ENCODE measurements at places on chromosomes 3 and 15.
A peak's percentile ranks its signal among the peaks of the same experiment; 100 is the strongest.

DNA sequence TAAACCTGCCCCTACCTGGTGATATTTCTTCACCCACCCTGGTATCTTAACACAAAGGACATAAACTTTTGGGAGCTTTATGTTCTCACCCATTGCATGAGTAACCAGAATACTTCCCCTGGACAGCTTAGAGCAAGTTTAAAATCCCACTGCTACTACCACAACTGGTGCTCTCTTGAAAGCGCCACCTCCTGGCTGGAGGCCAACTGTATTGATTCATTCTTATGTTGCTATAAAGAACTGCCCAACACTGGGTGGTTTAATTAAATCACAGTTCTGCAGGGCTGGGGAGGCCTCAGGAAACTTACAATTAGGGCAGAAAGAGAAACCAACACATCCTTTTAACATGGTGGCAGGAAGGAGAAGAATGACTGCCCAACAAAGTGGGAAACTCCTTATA lies 592.4 kb downstream of the EPHA3 start:
- DNase-seq = no peak

DNA sequence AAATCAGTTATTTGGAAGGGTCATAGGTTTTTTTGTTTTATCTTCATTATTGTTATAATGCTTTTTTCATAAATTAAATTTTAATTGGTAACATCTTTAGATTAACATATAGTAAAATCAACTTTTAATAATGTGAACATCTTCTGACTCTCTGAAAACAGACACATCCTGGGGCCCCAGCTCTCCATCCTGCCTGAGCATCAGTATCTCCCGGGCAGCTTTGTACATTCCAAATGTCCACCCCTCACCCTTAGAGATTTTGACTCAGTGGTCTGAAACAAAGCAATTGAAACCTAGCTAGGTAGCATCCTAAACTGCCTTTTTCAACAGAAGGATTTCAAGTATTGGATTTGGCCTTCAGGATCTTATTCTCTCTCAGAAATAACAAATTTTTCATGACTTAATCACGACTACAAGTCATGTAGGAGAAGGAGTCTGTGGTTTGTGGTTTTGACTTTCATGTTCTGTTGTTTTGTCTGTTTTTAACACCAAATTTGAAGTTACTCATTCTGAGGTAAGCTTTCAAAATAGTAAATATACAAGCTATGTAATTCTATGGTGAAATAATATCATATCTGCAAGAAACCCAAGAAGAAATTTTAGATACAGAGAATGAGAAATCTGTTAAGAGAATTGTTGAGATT lies 147.3 kb upstream of the UBE2E2 start:
- no peak for DNase-seq

GRCh38 chr3:66598168-66598567 lies 97.3 kb upstream of the LRIG1 start:
- DNase-seq = no peak

DNA sequence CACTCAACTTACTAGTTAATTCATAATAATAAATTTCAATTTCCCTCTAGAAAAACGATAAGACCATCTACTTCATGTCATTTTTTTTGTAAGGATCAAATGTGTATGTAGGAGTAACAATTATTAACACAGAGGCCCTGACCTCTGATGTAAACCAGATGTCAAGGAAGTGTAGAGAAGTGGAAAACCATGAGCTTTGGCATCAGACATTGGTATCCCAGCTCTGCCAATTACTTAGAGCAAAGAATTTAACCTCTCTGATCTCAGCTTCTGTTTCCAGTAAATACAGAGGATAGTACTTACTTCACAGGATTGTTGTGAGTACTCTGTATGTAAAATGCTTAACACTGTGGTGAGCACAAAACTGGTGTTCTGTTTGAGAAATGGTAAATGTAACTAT lies 17.5 kb downstream of the AQR start:
- DNase-seq = no peak

GRCh38 chr15:80550219-80550907 lies 144.7 kb upstream of the ABHD17C start:
- DNase-seq = no peak

GRCh38 chr15:100114100-100114499 lies 227.7 kb downstream of the ADAMTS17 start:
- no peak for DNase-seq

DNA sequence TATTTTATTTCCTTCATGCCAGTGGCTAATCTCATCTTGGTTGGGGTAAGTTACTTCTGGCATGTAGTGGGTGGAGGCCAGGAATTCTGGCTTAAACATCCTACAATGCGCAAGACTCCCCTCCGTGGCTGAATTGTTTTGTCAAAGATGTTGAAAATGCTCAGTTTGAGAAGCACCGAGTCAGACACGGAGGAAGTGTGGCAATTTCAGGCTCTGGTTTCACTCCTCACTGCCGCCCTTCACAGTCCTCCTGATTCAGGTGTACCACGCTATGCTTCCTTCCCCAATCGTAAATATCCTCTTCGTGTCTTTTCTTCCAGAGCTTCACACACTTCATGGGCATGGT lies 150.7 kb downstream of the OPA1 start:
- DNase-seq = no peak

DNA sequence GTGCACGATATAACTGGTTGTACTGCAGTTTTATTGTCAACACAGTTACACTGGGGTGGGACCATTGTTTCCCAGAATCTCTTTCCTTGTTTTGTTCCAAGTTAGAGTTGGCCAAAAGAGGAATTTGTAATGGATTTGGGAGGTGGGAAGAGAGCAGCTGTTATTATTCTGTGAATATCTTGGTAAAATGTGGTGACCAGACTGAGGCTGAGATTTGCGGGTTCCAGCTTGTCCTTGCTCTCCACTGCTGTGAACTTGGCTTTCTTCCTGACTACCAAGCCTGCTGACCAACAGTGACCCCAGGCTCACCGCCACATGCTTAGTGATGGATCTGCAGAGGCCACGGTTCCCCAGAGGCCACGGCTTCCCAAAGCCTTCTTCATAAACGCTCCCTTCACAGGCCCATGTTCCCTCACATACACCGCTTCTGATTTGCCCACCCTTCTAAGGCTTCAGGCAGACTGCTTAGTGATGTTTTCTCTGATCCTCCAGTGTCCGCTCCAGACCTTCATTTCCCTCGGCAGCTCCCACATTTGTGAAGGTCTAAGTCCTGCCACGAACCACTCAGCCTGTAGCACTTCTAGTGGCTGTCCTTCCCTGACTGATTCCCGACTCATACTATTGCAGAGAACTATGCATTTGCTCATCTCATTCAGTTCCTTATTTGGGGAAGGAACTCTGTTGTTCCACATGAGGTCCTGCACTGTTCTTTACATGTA lies 525.5 kb upstream of the RGMA start:
- no peak for DNase-seq

DNA sequence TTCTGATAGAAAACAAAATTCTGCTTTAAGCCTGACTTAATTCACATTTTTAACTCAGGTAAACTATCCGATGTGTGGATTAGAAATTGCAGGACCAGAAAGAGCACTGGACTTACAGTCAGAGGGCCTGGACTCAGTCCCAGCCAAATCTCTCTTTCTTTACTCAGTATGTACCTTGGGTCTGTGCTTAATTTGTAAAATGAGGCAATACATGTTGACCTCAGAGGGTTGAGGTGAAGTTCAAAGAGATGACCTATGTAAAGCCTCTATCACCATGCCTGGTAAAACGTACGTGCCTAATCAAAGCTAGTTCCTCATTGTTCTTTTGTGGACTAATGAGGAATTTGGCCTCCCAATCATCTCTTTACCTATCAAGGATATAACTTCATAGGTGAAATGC lies 1.9 kb upstream of the BCL2A1 start:
- DNase-seq = no peak

- no peak for DNase-seq
Observed at GRCh38 chr3:143002083-143002712, 828 bp downstream of the U2SURP start.

DNA sequence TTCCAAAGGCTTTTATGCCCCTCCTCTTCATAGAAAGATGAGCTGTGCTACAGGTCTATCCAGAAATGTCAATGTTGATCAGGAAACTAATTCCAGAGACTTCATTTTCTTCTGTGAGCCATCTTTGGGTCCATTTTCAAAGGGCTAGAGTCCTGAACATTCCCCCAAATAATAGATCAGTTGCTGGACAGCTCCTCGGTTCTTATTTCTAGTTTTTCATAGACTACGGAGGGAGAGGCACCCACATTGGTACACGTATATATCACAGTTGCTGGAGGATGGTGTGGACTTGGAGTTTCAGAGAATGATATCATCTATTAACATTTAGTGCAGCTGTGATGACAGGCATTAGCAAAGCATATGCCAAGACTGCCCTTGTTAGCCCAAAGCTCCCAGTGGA lies 59.1 kb downstream of the AGBL1 start:
- DNase-seq = no peak

GRCh38 chr3:58164199-58164879 lies 46.4 kb downstream of the DNASE1L3 start:
- no peak for DNase-seq

- no peak for DNase-seq
Observed at GRCh38 chr15:80478075-80478474, 73.9 kb downstream of the ARNT2 start.

DNA sequence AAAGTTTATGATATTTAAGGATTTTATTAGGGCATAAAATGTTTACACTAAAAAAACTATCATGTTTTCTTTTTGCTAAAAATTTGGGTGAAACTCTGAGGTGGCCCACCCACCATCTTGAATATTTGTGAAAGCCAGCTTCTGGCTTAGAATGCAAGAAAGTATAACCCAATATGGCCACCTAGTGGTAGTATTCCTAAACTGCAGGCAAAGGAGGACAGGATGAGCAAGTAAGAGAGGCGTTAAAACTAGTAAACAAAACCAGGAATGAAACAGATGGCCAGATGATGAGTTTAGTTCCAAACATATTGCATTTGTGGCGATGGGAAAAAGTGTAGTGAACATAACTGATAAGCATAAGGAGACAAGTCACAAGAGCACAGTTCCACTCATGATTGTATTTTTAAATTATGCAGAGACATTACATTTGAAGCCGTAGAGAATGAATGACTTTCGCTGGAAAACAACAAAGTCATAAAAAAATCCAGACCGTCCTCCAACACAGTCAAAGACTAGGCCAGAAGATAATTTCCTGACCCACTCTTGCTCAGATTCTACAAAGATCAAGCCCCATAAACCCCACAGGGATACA lies 103.3 kb upstream of the PRTG start:
- DNase-seq = no peak

DNA sequence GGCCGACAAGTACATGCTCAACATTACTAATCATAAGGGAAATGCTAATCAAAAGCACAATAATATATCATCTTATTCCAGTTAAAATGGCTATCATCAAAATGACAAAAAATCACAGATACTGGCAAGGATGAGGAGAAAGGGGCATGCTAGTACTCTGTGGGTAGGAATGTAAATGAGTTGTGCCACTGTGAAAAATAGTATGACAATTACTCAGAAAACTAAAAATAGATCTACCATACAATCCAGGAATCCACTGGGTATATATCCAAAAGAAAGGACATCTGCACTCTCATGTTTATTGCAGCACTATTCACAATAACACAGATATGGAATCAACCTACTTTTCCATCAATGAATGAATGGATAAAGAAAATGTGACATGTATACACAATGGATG lies 1256.5 kb downstream of the SI start:
- DNase-seq = no peak

GRCh38 chr15:49902685-49903501 lies 216.1 kb downstream of the ATP8B4 start:
- no peak for DNase-seq

DNA sequence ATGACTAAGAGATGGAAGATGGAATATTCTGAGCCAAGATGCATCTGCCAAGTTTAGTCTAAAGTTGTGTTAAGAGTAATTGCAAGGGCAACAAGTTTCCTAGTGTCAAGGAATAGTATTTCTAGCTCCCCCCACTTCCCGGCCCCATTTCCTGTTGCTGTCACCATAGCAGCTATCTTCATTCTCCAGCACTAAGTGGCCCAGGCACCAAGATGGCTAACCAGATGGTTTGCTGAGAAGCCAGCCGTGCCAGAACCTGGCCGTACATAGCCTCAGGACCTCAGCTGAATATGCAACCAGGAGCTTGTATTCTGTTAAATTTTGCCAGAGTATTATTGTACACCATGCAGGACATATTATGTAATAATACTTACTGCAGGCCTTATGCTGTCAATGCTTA lies 108.8 kb upstream of the UMPS start:
- no peak for DNase-seq

- DNase-seq = no peak
Observed at GRCh38 chr15:96893159-96893906, 562.8 kb downstream of the NR2F2 start.

DNA sequence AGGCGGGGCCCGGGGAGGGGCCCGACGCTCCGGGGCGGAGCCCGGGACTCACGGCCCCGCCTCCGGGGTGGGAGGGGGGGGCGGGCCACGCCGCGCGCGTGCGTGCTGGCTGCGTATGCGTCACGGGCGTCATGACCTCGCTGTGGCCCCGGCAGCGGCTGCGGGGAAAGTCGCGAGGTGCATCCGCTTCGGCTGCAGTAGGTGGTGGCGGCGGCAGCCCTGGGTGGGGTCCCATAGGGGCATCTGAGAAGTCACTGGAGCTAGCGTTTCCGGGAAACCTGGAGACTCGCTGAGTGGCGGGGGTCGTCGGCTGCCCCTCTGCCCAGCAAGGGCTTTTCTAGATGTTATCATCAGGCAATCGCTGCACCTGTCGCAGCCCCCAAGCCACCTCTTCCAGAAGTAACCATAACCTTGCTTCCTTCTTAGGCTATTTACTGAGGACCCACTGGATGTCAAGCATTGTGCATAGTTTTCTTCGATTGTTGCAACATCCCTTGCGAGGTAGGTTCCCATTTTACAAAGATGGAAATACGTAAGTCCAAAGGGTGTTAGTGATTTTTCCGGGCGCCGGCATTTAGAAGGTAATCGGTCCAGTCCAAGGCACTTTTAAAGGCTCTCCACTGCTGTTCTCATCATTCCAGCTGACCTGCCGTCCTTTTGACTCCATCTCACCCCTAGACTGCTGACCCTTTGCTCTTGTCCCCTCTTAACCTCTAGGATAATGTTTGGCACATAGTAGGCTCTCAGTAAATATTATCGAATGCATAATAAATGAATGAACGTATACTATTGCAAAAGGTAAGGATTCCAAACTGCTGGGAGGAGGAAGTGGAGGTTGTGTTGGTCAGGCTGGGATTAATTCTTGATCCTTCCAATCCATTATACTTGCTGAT lies at the start of gene GDPGP1:
Gene GDPGP1, plus strand, starts transcription at position 114 of the 893 bp plus-strand sequence. CDS start 6,700 bp downstream, outside the sequence.
- peak; percentile 98 for DNase-seq

Data from activated T-helper 1 cell treated with Interleukin-2 at 50 U/mL for 16 hours (primary cell).